ENCODE measurements at places on chromosomes 13 and 19.

DNA sequence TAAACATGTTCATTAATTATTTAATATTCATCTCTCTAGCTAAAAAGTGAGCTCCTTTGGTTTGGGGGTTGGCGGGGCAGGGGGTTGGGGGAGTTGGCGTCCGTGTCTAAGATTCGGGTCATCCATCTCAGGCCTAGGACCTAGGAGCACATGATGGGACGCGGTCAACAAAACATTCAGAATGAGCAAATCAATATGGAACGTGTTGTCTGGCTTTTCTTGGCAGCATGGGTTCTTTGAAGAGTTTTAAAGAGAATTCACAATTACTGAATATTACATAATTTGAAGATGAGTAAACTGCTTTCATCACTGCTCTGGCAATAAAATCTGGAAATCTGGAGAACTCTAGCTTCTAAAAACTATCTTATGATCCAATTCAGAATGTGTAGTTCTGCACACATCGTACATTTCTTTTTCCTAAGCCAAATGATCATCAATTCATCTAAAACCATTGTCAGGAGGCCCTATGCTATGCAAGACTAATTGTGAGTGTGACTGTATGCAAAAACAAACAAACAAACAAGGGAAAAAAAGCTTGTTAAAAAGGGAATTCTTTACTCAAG lies 5.4 kb upstream of the ARGLU1 start:
- DNase-seq: no peak

DNA sequence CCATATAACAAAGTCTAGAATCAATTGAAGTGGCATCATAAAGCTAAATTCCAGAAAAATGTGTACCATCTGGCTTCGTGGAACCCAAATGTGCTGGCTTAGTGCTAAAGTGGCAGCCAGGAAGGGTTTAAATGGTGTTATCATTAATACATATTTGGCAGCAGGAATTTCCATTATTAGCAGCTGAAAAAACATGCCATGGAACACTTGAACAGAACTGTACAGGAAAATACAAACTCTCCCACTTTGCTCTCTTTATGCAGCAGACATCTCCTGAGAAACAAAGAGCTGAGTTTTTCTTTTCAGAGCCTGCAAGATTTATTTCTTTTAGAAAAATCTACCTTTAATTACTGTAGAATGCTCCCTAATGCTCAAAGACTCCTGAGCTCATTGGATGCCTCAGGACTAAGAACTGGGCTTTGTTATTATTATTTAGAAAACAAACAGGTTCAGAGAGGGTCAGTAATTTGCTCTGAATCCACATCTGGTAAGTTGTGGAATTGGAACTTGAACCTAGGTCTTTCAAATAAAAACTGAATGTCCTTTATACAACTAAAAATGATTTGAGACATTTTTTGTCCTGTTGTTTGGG lies 179.0 kb downstream of the LACC1 start:
- no peak for DNase-seq

DNA sequence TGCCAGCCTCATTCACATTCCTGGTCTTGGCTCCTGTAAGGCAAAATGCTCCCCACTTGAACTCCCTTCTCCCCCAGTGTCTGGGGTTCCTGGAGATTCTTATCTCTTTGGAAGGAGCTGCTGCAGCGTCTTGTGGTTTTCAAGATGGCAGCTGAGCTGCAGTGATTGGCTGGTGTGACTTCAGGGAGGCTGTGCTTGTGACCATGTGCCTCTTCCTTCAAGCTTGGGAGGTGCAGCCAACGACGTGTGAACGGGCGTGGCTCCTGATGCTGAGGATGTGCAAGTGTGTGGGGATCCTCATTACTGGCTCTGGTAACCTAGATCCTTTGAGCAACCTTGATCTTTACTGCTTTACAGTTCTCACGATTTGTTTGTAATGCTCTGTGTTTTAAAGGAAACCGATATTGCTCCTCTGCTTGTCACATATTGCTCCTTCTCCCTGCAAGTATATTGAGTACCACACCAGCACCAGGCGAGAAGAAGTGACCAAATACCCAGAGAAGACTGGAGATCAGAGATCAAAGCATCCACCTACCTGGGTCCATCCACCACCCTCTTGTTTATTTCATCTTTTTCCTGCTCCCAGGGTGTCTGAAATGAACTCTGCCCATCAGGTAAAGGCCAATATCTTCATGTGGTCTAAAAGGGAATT lies 208.5 kb downstream of the FGF9 start:
- DNase-seq: no peak

DNA sequence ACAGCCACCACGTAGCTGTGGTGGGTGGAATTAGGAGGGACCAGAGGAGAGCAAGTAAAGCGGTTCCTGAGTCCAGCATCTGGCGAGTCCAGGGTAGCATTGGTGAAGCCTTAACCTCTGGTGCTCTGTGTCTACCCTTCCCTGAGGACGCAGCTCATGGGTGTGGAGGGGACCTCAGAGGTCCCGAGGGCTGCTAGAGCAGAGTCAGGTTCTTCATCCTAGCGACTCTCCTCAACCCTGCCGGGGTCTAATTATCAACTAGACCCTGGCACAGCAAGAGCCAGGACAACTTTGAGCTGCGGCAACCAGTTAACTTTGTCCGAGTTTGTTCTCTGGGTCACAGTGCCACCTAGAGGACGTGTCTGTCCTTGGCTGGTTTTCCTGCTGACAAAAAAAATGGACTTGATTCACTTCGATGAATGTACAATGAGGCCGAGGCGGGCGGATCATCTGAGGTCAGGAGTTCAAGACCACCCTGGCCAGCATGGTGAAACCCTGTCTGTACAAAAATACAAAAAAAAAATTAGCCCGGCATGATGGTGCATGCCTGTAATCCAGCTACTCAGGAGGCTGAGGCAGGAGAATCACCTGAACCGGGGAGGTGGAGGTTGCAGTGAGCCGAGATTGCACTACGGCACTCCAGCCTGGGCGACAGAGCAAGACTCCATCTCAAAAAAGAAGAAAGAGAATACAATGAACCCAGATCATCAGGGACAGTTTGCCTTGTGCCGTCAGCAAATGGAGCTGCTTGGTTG lies 25.0 kb downstream of the TSSK6 start:
- DNase-seq: peak; percentile 91

DNA sequence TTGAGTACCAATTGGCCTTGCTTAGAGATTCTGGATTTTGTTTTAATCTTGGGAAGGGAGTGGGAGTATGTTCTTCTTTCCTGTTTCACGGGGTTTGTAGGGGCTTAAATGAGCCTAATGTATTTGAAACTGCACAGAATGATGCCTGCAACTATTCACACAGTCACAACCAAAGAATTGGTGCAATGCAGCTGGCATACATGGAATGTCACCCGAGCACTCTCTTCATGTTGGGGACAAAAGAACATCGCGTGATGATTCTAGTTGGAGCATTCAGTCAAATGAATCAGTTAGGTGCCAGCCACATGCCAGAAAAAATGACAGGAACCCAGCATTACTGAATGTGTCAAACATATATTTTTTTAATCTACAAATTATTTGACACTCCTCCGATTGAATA lies 22.1 kb downstream of the STARD13 start:
- no peak for DNase-seq

GRCh38 chr19:47098608-47099007 lies 15.0 kb downstream of the ZC3H4 start:
- DNase-seq: no peak

- no peak for DNase-seq
Observed at GRCh38 chr19:30686176-30686820, 314.1 kb downstream of the ZNF536 start.

- peak; percentile 83 for DNase-seq
Observed at GRCh38 chr19:33235269-33235995, 9.8 kb upstream of the SLC7A10 start.

- no peak for DNase-seq
Observed at GRCh38 chr19:48907671-48908070, 7.6 kb downstream of the NUCB1 start.

GRCh38 chr13:39604756-39605155 lies 1.8 kb upstream of the LHFPL6 start:
- DNase-seq: no peak

DNA sequence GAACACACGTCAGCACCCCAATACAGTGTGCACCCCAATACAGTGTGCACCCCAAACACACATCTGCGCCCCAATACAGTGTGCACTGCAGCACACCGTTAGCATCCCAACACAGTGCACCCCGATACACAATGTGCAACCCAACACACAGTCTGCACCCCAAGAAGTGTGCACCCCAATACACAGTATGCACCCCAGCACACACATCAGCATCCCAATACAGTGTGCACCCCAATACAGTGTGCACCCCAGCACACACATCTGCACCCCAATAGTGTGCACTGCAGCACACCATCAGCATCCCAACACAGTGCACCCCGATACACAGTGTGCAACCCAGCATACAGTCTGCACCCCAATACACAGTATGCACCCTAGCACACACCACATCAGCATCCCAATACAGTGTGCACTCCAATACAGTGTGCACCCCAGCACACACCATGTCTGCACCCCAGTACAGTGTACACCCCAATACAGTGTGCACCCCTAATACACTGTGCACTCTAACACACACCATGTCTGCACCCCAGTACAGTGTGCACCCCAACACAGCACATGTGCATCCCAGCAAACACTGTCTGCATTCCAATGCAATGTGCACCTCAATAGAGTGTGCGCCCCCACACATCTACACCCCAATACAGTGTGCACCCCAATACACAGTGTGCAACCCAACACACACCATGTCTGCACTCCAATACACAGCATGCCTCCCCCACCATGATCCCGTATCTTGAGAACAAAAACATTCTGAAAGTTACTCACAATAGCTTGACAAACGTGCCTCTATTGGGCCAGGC lies 855 bp upstream of the CARS2 start:
- DNase-seq: no peak

GRCh38 chr13:87344176-87344575 lies 327.0 kb upstream of the SLITRK5 start:
- DNase-seq: peak; percentile 12

DNA sequence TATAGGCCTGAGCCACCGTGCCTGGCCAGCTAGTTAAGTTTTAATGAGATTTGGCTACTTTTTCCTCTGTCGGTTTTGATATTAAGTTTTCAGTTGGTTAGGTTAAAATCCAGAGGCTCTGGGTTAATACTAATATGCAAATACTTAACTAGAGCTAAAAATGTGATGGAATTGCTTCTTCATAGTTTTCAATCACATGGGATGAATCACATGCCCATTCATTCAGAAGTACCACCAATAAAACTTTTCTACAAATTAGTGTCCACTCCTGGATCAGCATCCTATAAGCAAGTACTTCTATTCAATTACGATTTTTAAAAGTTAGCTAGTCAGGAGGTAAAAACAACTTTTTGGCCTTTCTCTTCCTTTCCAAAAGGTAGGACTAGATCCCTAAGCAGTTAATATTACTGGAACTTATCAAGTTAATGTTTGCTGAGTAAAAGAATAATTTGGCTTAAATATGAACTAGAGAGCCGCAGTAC lies 4.3 kb downstream of the SLC25A30 start:
- no peak for DNase-seq

DNA sequence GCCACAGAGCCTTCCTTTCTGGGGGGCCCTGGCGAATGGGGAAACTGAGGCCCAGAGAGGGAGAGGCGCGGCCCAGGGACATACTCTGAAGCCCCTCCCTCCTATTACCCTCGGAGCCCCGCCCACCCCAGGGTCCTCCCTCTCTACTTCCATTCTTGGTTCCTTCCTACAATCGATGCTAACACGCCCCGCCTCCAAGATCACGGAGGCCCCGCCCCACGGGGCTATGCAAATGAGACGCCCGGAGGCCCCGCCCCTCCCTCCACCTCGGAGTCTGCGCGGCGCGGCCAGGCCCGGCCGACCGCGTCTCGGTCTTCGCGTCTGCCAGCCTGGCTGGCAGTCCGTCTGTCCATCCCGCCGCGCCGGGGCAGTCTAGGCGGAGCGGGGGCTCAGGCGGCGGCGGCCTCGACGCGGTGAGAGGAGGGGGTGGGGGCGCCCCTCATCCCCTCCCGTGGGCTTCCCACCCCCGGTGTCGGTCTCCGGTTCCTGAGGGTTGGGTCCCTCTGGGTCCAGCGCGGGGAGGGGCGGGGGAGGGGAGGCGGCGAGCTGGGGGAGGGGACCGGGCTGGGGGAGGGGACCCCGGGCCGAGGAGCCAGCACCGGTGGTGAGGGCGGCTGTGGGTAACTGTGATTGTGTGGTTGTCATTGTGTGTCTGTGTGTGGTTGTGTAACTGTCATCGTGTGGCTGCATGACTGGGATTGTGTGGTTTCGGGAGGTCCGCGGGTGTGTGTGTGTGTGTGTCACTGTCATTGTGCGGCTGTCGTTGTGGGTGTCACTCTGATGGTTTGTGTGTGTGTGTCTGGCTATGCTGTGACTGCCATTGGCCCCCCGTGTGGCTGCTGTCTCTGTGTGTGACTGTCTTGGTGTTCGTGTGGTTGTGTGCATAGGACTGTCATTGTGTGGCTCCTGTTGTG lies at the start of gene PLPPR2:
Gene PLPPR2, plus strand, starts transcription at position 273 of the 914 bp plus-strand sequence. CDS start 2,242 bp downstream, outside the sequence.
- DNase-seq: peak; percentile 83

GRCh38 chr13:114077933-114078325 lies 54.5 kb downstream of the RASA3 start:
- DNase-seq: no peak

- no peak for DNase-seq
Observed at GRCh38 chr13:36430247-36431203, 1.8 kb upstream of the CCNA1 start.

- no peak for DNase-seq
Observed at GRCh38 chr13:61415058-61415721, 459 bp downstream of the PCDH20 start.

DNA sequence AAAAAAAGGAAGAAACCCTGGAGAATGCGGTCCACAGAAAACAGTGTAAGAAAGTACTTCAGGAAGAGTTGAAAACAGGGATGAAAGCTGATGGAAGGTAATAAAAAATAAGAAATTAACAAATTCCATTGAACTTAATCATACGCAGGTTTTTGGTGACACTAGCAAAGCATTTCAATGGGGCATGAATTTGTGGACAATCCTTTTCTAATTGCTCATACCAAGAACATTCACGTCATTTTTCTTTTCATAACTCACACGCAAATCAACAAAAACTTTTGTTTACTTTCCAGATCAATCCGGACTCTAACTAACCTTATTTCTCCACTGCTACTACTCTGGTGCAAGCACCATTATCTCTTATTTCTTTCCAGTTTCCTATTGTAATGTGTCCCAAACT lies 1195.0 kb downstream of the SLITRK5 start:
- DNase-seq: peak; percentile 2

GRCh38 chr19:42023121-42023942 lies 29.3 kb upstream of the ATP1A3 start:
- no peak for DNase-seq

DNA sequence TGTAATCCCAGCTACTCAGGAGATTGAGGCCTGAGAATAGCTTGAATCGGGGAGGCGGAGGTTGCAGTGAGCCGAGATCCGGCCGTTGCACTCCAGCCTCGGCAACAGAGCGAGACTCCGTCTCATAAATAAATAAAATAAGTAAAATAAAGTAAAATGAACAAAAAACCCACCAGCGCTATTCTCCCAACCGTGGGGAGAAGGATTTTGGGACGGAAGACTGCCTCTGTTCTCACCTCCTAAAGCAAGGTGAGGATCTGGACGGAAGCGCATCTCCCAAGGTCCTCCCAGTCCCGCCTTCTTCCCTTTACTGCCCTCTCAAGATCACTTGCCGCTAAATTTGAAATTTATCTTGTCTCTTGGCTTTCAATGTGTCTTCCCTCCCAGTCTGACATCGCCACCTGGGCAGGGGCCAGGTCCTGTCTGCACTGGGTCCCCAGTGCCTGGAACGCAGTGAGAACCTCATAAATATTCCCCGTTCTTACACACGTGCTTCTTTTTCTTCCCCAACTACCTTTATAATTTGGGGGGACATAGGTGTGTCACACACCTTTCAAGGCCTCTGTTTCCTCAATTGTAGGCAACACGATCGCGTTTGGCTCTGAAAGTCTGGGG lies 1.2 kb upstream of the DNAJB1 start:
- no peak for DNase-seq

GRCh38 chr19:35846038-35846668 lies 6.2 kb downstream of the NPHS1 start:
- DNase-seq: no peak

- DNase-seq: no peak
Observed at GRCh38 chr13:108069521-108070210, 145.7 kb downstream of the LIG4 start.

All from HTR-8/SVneo (cell line).